ENCODE measurements at places on chromosomes 3 and 15. TPM values are rescaled to one million over a fixed set of nuclear protein-coding genes. Genes with fewer than 3 reads are reported as not detected.
A peak's percentile ranks its signal among the peaks of the same experiment; 100 is the strongest.

GRCh38 chr3:196423044-196423781 lies 9.0 kb downstream of the UBXN7 start:
- no peak for DNase-seq

DNA sequence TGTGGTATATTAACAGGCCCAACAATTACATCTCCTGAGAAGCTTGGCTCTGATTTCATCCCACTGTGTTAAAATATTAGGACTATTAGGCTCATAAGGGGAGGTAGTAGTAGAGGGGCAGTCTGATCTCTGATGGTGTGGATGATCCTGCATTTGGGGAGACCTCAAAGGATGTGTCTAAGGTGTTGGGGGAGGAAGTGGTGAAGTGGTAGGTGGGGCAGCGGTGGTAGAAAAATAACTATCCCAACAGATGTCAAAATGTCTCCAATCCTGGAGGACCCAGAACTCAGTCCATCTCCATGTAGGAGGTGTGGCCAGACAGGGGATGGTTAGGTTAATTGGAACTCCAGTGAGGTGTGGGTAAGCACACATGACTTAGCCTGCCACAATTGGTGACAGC lies 10.4 kb upstream of the IQCF6 start:
- no peak for DNase-seq

Gene NR1I2
- not detected for total RNA-seq

GRCh38 chr15:92091155-92091734 lies 237.7 kb downstream of the SLCO3A1 start:
- peak; percentile 54 for DNase-seq

- DNase-seq, result no peak
Measured at GRCh38 chr15:67816668-67817067, 8.6 kb upstream of the SKOR1 start.

Gene SH2D7
- total RNA-seq, result not detected

Gene TTC21A
- 0.25 TPM for total RNA-seq

- DNase-seq, result no peak
Measured at GRCh38 chr15:79089890-79090486, 592 bp downstream of the RASGRF1 start.

Gene GOLGA6L7
- total RNA-seq, result not detected

Gene CYP1A1
- not detected for total RNA-seq

DNA sequence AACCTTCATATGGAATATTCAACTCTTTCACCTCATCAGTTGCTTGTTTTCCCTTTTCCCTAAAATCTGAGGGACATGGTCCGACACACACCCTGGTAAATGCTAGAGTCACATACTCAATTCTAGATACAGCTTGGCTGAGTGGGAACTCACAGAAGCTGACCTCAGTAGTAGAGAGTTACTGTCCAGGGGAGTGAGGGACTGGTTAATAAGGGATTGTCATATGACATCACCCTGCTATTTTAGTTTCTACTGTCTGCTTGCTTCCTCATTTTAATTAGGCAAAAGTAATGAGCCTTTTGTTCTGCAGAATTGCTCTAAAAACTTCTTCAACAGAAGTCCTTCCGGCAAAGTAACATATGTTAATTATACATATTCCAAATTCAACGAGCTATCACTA lies 244.5 kb downstream of the ZIC4 start:
- no peak for DNase-seq

DNA sequence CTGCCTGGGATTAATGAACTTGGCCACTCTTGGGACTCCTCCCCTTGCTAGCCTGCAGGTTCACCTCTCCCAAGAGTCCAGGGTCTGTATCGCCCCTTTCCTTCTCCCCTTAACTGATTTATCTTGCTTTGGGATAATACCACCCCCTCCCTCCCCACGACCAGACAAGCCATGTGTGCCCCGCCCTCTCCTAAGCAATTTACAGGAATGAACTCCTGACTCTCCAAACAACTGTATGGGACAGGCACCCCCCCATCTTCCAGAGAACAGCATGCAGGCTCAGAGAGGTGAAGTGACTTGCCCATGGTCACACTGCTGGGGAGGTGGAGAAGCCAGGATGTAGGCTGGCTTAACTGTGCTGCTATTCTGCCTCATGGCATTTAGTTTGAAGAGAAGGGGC lies 46.8 kb downstream of the RGMA start:
- no peak for DNase-seq

- no peak for DNase-seq
Measured at GRCh38 chr3:22632536-22632935, 570.6 kb upstream of the UBE2E2 start.

GRCh38 chr3:104810896-104811295 lies 555.8 kb upstream of the ALCAM start:
- no peak for DNase-seq

DNA sequence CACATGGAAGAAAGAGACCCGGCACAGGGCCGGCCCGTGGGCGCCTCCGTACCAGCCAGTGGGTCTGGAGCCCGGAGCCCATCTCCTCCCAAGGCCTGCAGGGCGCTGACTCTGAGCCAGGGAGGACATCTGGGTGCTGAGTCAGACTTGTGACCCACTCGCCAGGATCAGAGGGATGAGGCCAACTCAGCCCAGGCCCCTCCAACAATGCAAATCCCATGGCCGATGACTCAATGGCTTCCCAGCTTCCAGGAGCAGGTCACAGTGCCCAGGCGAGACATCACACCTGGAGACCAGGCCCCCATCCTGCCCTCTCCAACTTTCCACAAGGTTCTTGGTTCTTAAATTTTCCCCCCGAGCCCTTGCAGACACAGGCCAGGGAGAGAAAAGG lies 95.1 kb downstream of the LRIG1 start:
- peak; percentile 96 for DNase-seq

Gene AADAC
- not detected for total RNA-seq

GRCh38 chr15:29124581-29125381 lies 144.8 kb downstream of the NSMCE3 start:
- DNase-seq, result peak; percentile 39

- DNase-seq, result peak; percentile 34
Measured at GRCh38 chr3:58874248-58874741, 175.5 kb downstream of the CFAP20DC start.

DNA sequence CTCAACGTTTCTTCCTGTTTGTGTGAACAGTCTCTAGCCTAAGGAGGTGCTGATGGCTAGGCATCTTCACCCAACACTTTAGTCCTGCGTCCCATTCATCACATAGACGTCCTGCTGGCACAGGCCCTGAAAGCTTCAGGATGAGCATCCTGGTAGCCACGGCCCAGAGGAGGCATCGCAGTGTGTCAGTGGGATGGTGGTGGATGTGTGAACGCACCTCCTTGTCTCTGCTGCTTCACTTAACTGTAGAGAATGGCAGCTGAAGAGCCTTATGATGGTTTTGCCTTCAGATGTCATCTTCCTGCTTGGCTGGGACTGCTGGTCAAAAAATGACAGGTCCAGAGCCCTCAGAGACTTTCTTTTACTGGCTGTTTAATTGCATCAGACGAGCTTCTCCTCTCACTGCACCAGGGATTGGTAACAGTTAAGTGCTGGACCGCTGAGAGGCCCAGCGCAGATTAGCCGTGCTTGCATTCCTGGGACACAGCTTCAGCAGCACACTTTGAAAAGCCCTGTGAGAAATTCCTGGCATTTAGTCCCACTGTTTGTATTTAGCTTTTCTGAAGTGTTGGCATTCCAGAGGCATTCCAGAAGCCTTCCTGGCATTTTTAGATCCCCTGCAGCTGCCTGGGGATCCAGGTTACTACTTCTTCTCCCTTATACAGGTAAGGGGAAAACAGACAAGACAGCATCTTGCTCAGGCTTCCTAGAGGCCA lies 132.4 kb upstream of the PLXNA1 start:
- DNase-seq, result peak; percentile 49

DNA sequence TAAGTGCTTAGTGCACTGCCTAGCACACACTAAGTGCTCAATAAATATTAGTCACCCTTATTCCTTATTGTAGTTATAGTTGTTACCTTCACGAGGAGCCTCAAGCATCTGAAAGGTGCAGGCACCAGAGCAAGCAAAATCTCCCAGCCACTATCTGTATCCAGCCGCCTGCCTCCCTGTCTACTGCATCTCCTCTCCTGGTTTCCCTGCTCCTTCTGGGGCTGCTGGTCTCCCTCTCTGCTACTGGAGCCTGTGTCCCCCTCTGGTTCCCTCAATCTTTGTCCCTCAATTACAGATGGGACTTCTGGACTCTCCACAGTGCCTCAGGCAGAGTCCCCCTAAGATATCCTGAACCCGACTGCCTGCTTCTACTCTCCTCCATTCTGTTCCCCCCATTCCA lies 18.8 kb downstream of the MYL3 start:
- DNase-seq, result no peak

DNA sequence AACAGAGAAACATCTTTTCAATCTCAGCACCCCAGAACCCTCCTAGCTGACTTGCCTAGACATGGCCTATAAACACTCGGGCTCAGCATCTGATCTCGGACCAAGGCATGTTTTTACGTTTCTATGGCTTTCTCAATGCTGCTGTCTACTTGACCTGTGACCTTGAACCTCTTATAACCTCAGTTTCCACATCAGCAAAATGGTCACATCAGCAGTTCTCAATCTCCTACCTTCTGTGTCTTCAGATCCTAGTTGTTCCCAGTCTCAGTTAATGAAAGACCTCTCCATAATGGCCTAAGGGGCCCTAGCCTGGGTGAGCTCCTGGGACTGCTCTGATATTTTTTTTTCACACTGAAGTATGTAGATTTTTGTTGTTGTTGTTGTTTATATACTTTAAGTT lies 39.6 kb downstream of the SSUH2 start:
- no peak for DNase-seq
